ENCODE measurements at places on chromosomes 6 and 20.
A peak's percentile ranks its signal among the peaks of the same experiment; 100 is the strongest.

- H3K4me1 ChIP-seq, result no peaks in the 10 kb centered on the region
- peaks cover 42% of the 10 kb centered on the region for H3K27me3 ChIP-seq
- no peak overlapping the region for H3K4me3 ChIP-seq
- no peaks in the 10 kb centered on the region for H3K36me3 ChIP-seq
These were observed 1.7 kb downstream of the TNXB start for GRCh38 chr6:32107406-32107805.

DNA sequence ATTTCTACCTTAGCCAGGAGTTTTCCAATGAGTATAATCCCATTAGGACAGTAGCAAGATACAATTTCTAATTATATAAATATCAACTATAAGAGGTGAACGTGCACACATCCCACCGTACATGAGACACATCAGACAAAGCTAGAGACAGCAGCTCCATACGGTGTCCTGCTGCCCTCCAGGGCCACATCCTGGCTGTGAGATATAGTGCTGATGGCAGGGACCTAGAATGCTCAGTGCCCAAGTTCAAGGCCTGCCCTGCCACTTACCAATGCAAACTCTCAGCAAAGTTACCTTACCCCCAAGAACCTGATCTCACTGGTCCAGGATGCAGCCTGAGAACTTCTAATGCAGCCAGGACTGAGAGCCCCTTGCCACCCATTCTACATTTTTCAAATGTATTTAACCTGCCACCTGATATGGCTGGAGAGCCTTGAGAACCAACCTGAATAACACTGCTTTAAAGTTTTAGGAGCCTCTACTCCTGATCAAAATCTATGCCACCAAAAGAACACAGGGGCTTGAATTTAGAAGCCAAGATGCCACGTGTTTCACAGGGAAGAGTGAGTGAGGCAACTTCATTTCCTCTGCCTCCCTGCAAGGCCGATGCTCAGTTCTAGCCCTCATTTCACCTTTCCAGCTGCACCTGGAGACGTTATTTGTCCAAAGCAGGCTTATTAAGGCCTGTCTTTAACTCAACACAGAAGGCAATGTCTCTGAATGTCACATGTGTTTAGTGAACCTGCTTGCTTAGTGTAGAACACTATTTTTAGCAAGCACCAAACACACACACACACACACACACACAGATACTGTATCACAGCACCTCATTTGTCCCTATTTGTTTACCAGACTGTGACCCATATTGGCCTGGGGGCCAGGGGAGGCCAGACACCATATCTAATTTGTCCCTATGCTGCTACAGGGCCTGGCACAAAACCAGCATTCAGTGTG is 6.1 kb downstream of the NFATC2 start:
- H3K36me3 ChIP-seq, result peaks cover 9% of the 10 kb centered on the region
- no peaks in the 10 kb centered on the region for H3K27me3 ChIP-seq
- no peak for DNase-seq
- H3K27ac ChIP-seq, result peak overlapping the region; percentile 37
- peaks cover 22% of the 10 kb centered on the region for H3K4me1 ChIP-seq
- no peak overlapping the region for H3K4me3 ChIP-seq

DNA sequence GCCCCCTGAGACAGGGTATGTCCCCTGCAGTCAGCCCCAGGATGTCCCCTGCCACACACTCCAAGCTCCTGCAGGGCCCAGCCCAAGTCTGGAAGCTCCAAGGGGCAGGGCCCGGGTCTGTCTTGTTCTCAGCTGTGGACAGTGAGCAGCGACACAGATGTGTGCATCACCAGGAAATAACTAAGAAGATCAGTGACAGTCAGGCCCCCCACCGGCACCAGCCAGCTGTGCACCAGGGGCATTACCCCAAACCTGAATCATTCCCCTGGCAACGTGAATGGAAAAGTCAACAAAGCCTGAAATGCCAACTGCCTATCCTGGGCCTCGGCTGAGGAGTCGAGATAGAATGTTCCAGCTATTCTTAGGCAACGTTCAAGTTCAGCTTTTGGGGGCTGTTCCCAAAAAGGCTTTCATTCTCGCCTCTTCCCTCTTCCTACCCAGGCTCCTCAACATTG is 105.0 kb downstream of the PREX1 start:
- H3K27me3 ChIP-seq, result no peaks in the 10 kb centered on the region
- H3K4me3 ChIP-seq, result no peak overlapping the region
- H3K36me3 ChIP-seq, result peaks cover 56% of the 10 kb centered on the region
- peaks cover 8% of the 10 kb centered on the region for H3K4me1 ChIP-seq

DNA sequence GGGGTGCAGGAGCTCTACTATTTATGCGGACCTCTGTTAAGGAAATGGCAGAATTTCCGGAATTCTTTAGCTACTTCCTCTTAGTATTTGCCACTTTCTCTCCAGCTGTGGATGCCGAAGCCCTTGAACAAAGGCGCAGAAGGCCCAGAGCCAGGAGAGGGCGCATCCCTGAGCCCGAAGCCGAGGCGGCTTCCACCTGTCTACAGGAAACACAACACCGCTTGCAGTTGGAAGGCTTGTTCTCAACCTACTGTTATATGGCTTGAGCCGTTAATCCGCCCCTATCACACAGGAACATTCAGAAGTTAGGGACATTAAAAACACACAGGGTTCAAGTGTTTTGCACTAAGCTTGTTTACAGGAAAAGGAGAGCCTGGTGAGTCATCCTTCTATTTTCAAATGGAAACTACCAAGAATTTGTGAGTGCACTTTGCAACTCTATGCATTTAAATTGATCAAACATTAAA is 417.1 kb downstream of the BCKDHB start:
- no peak overlapping the region for H3K4me3 ChIP-seq
- H3K27ac ChIP-seq, result no peak overlapping the region
- H3K36me3 ChIP-seq, result no peaks in the 10 kb centered on the region
- no peaks in the 10 kb centered on the region for H3K27me3 ChIP-seq

GRCh38 chr6:150267686-150268561 is 100.9 kb upstream of the IYD start:
- H3K4me1 ChIP-seq, result peaks cover 12% of the 10 kb centered on the region
- H3K27ac ChIP-seq, result no peak overlapping the region
- H3K36me3 ChIP-seq, result no peaks in the 10 kb centered on the region
- H3K4me3 ChIP-seq, result no peak overlapping the region
- DNase-seq, result no peak

GRCh38 chr6:104509355-104509754 is 350.4 kb downstream of the HACE1 start:
- no peaks in the 10 kb centered on the region for H3K27me3 ChIP-seq
- no peak overlapping the region for H3K4me3 ChIP-seq
- DNase-seq, result no peak

- H3K36me3 ChIP-seq, result peaks cover 4% of the 10 kb centered on the region
- no peaks in the 10 kb centered on the region for H3K4me1 ChIP-seq
- no peak for DNase-seq
- H3K4me3 ChIP-seq, result no peak overlapping the region
These were observed 10.3 kb downstream of the ADISSP start for GRCh38 chr20:3757268-3757667.

DNA sequence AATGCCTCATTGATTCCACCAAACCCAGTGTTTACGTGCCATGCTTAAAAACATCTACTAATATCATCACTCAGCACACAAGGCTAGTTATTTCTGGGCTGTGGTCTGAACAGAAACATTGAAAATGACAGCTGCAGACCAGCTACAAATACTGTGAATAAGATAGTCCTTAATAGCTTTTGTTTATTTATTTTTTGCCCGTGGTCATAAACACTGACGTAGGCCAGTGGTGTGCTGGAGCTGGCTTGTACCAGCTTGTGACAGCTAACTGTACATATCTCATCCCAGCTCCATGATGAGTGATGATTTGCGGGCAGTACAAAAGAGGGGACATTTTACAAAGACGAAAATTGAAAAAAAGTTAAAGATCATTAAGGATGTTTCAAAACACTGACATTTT is 1057.0 kb downstream of the EPHA7 start:
- H3K36me3 ChIP-seq, result no peaks in the 10 kb centered on the region
- H3K4me1 ChIP-seq, result no peaks in the 10 kb centered on the region
- no peak overlapping the region for H3K4me3 ChIP-seq
- no peaks in the 10 kb centered on the region for H3K27me3 ChIP-seq

- H3K27me3 ChIP-seq, result no peaks in the 10 kb centered on the region
- no peak overlapping the region for H3K4me3 ChIP-seq
- no peaks in the 10 kb centered on the region for H3K4me1 ChIP-seq
- H3K36me3 ChIP-seq, result no peaks in the 10 kb centered on the region
- H3K27ac ChIP-seq, result no peak overlapping the region
- DNase-seq, result no peak
These were observed 21.0 kb upstream of the NKX2-2 start for GRCh38 chr20:21534886-21535285.

DNA sequence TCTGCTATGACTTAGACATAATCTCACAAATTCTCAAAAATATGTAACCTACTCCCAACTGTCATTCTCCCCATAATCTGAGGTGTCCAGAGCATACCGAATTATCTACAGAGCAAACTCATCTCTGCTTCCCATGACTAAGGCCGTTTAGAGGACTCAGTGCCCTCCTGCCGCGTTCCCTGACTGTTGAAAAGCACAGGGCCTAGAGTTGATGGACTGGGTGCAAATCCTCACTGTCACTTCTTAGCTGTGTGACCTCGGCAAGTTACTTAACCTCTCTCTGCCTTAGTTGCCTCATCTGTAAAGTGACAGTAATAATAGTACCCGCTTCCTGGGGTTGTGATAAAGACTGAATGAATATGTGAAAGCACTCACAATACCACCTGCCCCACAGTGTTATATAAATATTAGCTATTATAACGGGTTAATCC is 4.7 kb upstream of the TUBB2A start:
- DNase-seq, result no peak
- peaks cover 8% of the 10 kb centered on the region for H3K27me3 ChIP-seq
- peak overlapping the region; percentile 66 for H3K27ac ChIP-seq
- peak overlapping the region; percentile 85 for H3K4me3 ChIP-seq
- H3K4me1 ChIP-seq, result peaks cover 48% of the 10 kb centered on the region
- H3K36me3 ChIP-seq, result no peaks in the 10 kb centered on the region

DNA sequence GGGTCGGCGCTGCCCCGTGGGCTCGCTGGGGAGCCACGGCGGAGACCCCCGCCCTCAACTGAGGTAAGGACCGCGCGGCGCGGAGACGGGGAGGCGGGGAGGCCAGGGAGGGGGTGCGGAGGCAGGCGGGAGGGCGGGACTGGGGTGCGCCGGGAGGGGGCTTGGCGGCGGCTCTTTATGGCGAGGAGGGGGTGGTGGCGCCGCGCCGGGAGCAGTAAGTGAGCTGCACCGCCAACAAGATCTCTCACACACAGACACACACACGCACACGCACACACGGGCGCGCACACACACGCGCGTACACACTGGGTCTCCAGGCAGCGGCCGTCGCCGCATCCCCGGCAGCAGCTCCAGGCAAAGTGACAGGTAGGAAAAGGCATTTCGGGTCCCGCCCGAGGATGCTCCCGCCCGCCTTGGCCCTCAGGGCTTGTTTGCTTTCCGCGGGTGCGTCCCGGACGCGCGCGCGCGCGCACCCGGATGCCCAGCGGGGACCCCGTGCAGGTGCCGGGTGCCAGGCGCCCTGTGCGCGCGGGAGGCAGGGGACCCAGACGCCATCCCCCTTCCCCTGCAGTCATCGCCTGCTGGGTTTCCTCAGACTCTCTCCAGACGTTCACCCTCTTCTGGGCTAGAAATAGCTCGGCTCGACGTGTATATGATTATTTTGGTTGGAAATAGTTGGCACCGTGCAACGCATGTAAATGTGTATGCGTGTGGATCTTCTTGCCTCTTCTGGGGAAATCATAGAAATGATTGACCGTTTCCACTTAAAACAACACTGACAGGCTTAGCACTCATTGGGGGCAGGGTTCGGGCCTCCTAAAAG is at the start of gene PLCB4:
TSS of gene PLCB4 (plus strand) at position 247 of the 823 bp plus-strand sequence. CDS start 238,728 bp downstream, outside the sequence.
- DNase-seq, result no peak
- H3K4me1 ChIP-seq, result no peaks in the 10 kb centered on the region
- H3K4me3 ChIP-seq, result no peak within 1 kb of the TSS
- H3K27me3 ChIP-seq, result peaks cover 14% of the 10 kb centered on the region
- no peaks in the 10 kb centered on the region for H3K36me3 ChIP-seq

DNA sequence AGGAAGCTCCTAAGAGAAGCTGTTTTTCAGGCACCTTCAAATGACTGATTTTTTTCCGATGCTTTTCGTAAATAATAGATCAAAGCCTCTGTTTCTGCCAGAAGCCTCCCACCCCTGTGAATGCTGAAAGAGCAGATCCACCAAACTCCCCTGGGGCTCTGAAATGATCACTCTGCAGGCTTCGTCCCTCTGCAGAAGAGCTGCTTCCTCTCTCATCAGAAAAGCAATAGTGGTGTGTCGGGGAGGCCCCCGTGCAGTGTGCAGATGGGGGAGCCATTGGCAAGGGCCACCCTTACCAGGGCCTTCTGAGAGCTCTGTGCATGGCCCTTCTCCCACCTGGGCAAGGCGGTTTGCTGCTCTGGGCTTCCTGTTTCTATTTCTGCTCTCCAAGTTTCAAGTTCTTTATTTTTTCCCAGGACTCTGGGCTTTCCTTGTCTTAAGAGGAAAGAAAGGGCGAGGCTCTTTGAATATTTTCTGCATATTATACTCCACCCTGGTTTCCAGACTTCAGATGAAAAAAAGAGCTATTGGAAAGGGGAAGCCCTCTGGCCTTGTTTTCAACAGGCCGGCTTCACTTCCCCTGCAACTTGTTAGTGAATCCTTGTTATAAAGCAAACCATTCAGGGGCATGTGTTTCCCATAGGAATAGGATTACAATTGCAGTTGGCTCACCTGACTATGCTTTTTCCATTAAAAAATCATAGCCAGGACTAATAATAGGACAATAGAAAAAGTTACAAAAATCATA is 155.2 kb downstream of the TTLL2 start:
- peaks cover 15% of the 10 kb centered on the region for H3K27me3 ChIP-seq
- no peaks in the 10 kb centered on the region for H3K4me1 ChIP-seq
- no peaks in the 10 kb centered on the region for H3K36me3 ChIP-seq
- DNase-seq, result no peak

GRCh38 chr6:164832410-164832809 is 477.0 kb downstream of the C6orf118 start:
- DNase-seq, result no peak
- H3K27me3 ChIP-seq, result no peaks in the 10 kb centered on the region
- no peak overlapping the region for H3K27ac ChIP-seq
- no peaks in the 10 kb centered on the region for H3K4me1 ChIP-seq

GRCh38 chr20:62151225-62151624 is 7.7 kb downstream of the SS18L1 start:
- no peaks in the 10 kb centered on the region for H3K36me3 ChIP-seq
- H3K4me3 ChIP-seq, result no peak overlapping the region
- no peak for DNase-seq
- peaks cover 21% of the 10 kb centered on the region for H3K4me1 ChIP-seq
- H3K27ac ChIP-seq, result no peak overlapping the region
- no peaks in the 10 kb centered on the region for H3K27me3 ChIP-seq

DNA sequence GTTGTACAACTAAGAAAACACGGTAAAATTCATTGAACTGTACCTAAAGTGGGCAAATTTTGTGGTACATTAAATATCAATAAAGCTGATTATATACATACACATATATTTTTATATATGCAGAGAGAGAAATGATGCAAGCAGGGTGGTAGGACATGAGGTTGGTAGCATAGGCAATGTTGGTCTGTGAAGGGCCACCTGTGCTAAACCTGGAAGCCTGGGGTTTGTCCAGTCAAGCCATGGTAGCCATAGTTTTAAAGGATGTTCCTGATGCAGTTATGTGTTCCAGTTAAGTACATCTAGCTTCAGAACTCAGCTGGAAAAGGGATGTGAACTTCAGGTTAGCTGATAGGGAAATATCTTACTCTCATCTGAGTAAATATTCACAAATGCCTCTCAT is 60.1 kb downstream of the TRIM38 start:
- H3K27me3 ChIP-seq, result no peaks in the 10 kb centered on the region
- peaks cover 21% of the 10 kb centered on the region for H3K4me1 ChIP-seq
- no peak overlapping the region for H3K4me3 ChIP-seq
- H3K27ac ChIP-seq, result no peak overlapping the region
- H3K36me3 ChIP-seq, result no peaks in the 10 kb centered on the region
- DNase-seq, result no peak

GRCh38 chr6:24719125-24719971 is at the start of gene C6orf62:
Gene C6orf62 (minus strand): TSS chr6:24719154. CDS start chr6:24718668, 486 bp downstream.
- H3K27me3 ChIP-seq, result no peaks in the 10 kb centered on the region
- peak within 1 kb of the TSS; percentile 99 for H3K27ac ChIP-seq
- peak within 1 kb of the TSS; percentile 100 for H3K4me3 ChIP-seq
- H3K4me1 ChIP-seq, result peaks cover 42% of the 10 kb centered on the region
